ENCODE measurements at places on chromosomes 3 and 15.

GRCh38 chr15:32730677-32731654 is 13.2 kb downstream of the GREM1 start:
- no peak for DNase-seq

- DNase-seq = no peak
Observed at GRCh38 chr15:71078506-71079207, 36.6 kb upstream of the THSD4 start.

DNA sequence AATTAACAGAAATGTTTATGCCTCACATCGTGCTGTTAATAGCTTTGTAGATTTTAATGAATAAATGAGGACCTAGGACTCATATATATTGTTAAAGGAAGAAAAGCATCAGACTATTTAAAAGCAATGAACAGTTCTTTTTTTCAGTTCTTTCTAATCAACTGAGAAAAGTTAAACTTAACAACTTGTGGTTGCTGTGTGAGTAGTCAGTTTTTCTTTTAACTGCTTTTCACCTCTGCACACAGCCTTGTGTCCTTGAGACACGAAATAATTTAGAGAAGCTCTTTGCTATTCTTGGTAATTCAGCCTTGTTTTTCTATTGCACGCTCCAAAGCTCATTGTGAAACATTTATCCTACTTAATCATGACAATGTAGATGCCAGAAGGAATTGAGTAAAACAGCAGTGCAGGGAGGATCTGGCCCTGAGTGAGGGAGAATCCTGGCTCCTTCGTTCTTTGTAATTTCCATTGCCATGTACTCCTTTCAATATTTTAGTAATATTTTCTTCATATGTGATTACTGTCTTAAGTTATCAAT is 499.0 kb downstream of the PYDC2 start:
- no peak for DNase-seq

DNA sequence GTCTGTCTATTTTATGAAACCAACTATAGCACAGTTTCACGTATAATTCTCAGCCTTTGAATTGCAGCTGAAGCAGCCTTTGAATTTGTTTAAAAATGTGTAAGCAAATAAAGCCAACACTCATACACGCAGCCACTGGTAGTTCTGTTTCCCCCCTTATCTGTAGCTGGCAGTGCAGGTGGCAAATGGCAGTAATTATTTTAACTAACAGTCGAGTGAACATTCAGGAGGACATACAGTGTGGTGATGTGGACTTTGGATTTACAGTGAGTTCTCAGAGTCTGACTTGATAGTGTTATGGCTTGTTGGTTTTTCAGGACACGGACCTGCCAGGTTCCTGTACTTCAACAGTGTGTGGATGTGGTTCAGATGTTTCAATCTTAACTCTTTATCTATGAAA is 64.0 kb upstream of the SKOR1 start:
- no peak for DNase-seq

DNA sequence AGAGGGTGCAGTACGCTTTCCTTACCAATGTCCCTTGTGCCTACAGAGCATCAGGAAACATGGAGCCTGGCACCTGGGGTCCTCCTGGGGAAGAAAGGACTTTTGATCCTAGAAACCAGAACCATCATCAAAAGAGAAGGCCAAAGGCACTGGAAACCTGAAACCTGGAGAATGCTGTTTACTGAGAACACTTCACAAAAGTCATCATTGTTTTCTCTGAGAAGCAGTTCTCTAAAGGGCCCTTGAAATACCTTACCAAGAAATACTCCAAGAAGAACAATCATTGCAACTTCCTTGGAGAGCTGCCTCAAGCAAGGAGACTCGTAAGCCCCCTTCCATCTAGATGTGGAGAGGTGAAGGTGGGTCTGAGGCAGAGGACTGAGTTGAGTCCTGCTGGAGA is 66.0 kb downstream of the TLE3 start:
- DNase-seq = no peak

DNA sequence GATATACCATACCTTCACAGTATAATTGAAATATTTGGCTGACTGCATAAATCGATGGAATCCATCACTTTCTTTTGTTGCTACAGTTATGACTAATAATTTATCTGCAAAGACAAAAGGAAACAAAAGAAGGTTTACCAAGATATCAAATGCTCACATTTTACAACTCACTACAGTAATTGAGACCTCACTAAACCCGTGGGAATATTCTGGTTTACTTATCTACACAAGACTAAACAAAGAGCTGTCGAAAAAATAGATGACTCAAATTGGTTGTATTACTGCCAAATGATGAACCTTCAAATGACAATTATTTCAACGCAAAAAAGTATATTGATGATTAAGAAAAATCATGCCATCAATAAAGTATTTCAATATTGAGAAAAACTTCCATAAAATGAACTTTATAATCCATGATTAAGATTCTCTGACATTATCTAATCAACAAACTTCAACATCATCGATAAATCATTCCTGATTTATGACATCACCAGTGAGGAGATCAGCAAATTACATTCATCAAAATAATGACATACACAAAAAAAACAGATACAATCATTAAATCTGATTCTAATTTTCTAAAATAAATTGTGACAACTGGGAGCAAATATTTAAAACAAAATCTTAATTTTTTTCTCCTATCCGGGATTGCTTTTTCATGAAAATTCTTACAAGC is 36.7 kb downstream of the PLOD2 start:
- no peak for DNase-seq

DNA sequence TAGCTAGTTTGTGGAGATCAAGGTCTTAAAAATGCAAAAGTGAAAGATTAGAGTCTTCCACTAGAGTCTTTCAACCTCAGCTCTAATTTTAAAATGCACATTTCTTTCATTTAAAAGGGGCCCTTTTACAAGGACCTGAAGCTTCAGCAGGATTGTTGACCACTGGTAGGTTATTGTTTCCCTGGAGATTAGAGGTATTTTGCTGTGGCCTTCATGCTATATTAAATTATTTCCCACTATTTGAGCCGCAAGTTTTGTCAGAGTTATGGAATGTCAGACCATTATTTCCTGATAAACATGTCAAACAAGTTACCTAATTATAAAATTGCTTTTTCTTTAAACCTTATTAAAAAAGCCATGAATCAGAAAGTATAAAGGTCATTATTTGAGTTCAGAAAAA is 103.1 kb upstream of the CCNL1 start:
- no peak for DNase-seq

DNA sequence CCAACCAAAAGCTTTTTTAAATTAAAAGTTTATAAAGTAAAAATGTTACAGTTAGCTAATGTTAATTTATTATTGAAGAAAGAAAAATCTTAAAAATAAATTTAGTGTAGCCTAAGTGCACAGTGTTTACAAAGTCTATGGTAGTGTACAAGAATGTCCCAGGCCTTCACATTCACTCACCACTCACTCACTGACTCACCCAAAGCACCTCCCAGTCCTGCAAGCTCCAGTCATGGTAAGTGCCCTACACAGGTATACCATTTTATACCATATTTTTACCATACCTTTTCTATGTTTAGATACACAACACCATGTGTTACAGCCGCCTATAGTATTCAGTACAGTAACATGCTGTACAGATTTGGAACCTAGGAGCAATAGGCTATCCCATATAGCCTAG is 29.1 kb downstream of the SSR3 start:
- no peak for DNase-seq

DNA sequence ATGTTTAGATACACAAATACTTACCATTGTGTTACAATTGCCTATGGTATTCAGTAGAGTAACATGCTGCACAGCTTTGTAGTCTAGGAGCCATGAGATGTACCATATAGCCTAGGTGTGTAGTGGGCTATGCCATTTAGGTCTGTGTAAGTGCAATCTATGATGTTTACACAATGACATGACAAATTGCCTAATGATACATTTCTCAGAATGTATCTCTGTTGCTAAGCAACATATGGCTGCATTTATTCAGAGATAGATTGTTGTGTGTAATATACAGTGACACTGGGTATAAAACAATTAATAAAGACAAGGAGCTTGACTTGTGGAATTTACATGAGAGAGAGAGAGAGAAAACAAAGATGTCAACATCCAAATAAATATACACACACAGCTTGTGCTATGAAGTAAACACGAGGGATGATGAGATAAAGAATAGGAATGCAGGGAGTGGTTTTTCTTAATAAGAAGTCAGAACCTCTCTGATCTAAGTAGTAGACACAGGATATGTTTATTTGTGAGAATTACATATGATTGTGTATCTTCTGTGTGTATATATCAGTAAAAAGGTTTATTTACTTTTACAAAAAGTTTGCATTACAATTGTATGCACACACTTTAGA is 110.0 kb downstream of the KCNAB1 start:
- no peak for DNase-seq

- peak; percentile 33 for DNase-seq
Observed at GRCh38 chr15:76147906-76148570, 88.3 kb downstream of the TMEM266 start.

- no peak for DNase-seq
Observed at GRCh38 chr15:31552482-31553099, 226.0 kb downstream of the KLF13 start.

- no peak for DNase-seq
Observed at GRCh38 chr3:171770689-171771620, 39.3 kb downstream of the PLD1 start.

- no peak for DNase-seq
Observed at GRCh38 chr3:168186293-168186983, 90.7 kb upstream of the GOLIM4 start.

GRCh38 chr3:151579571-151580270 is 118.9 kb upstream of the IGSF10 start:
- DNase-seq = no peak

DNA sequence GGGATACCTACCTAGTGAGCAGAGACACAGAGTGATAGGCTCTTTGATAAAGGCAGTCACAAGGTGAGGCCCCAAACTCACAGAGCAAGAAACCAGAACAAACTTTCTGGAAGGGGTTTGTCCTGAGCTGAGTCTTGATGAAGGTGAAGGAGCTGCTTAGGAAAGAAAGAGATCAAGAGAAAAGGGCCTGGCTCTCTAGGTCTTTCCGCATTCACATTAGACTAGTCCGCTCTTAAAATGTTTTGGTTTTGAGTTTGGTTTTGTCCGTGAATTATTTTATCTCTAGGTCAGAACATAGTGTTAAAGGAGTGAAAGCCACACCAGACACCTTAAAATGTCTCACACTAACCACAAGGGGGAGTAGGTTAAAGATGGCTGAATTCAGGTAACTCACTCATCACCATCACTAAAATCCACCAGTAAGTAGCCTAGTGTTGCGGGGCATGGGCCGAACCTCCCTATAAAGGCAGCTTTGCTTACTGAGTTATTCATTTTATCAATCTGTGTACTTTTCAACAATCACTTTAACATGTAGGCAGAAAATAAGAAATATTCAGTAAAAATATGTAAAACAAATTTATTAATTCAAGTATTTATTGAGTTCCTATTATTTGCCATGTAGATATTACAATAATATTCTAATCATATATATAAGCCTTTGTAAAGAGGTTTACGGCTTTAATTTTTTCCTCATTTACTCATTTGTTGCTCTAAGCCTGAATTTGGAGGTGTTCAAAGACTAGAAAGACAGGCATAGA is 121.5 kb upstream of the TSC22D2 start:
- DNase-seq = no peak

DNA sequence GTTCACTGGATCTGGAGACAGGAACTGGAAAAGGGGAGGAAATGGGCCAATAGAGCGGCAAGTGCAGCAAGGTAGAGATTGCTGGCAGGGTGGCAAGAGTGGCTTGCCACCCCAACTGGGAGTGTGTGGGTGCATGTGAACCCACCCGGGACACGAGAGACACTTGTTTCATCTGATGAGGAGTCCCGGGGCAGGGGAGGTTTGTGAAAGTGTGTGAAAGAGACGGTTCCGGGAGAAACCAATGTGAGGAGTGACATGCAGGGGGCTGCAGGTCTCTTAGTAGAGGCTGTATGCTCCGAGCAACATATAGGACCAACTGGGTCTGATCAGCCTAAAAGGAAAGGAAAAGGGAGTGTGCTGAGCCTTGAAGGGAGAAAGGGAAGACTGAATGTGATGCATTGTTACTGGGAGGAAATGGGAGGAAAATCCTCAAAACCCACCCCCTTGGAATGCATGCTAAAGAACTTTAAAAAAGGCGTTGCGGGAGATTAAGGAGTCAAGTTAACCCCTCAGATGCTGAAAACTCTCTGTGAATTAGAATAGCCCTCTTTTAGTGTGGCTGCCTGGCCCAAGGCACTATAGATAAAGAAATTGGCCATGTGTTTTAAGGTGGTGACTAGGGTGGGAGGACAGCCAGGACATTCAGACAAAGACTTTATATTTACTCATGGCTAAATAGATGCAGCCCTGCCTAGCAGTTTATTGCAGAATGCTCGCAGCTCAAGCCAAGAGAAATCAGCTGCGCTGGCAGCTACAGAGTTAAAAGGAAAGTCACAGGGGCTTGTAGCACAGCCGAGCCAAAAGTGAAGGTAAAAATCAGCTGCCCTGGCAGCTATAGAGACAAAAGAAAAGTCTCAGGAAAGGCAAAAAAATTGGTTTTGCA is 9.1 kb upstream of the SLC9C1 start:
- no peak for DNase-seq

DNA sequence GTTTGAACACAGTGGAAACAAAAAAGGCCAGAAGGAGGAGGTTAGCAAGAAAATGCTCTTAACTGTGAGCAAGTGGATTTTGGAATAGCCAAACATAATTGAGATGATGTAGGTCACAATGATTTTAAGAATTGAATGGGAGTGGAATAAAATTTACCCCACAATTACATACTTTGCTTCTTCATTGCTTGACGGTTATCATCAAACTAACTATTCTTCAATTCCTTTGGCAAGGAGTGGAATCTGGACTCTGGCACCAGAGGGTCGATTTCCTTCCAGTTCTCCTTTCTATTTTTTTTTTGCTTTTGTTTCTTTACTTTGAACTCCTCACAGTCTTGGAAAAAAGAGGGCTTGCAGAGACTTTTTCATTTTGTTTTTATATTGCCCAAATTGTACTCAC is 634.5 kb upstream of the TGFBR2 start:
- no peak for DNase-seq

- no peak for DNase-seq
Observed at GRCh38 chr3:108311797-108312196, 15.4 kb downstream of the HHLA2 start.

DNA sequence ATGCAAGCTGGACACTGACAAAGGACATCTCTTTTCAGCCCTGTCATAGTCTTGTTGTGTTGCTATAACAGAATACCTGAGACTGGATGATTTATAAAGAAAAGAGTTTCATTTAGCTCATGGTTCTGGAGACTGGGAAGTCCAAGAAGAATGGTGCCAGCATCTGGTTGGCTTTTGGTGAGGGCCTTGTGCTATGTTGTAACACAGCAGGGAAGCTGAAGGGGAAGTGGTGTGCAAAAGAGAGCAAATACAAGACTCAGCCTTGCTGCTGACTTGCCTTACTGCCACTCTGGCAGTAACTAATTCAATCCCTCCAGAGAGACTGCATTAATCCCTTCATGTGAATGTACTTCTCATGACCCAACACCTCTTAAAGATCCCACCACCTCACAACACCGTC is 356.3 kb upstream of the PROK2 start:
- no peak for DNase-seq

- no peak for DNase-seq
Observed at GRCh38 chr15:41104234-41104633, 11.8 kb downstream of the INO80 start.
